ENCODE measurements at places on chromosomes 12 and 14.

DNA sequence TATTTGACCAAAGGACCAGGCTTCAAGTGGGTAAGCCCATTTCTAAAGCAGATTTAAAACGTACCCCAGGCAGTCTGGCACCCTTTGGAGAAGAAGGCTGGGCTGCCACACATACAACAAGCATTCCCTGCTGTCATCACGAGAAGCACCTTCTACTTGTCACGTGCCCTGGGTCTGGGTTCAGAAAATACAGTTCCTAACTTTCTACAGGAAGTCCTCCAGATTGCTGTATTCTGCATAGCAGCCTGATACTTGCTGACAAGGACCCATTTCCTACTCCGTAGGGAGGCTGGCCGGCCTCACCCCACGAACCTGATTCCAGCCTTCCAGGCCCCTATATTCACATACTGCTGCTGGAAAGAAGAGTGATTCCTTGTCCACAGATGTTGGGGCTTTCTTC, 7.4 kb downstream of the CLMN start:
- no peak for DNase-seq

DNA sequence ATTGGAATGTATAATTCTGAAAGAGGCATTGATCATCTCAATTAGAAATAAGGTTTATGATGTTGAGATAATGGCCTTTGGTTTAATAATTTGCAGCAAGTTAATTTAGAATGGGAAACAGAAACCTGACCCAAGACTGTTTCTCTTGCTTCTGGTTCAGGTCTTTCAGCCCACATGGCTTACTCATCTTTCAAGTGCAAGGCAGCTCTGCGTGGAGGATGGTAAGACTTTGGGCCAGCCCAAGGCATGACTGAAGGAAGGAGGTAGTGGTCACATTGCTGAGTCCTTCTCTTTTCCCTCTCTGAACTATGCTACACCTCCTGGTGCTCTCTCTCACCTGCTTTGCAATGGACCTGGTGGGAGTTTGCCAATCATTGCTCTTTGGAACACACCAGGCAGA, 98.7 kb downstream of the CAND1 start:
- DNase-seq, result no peak

DNA sequence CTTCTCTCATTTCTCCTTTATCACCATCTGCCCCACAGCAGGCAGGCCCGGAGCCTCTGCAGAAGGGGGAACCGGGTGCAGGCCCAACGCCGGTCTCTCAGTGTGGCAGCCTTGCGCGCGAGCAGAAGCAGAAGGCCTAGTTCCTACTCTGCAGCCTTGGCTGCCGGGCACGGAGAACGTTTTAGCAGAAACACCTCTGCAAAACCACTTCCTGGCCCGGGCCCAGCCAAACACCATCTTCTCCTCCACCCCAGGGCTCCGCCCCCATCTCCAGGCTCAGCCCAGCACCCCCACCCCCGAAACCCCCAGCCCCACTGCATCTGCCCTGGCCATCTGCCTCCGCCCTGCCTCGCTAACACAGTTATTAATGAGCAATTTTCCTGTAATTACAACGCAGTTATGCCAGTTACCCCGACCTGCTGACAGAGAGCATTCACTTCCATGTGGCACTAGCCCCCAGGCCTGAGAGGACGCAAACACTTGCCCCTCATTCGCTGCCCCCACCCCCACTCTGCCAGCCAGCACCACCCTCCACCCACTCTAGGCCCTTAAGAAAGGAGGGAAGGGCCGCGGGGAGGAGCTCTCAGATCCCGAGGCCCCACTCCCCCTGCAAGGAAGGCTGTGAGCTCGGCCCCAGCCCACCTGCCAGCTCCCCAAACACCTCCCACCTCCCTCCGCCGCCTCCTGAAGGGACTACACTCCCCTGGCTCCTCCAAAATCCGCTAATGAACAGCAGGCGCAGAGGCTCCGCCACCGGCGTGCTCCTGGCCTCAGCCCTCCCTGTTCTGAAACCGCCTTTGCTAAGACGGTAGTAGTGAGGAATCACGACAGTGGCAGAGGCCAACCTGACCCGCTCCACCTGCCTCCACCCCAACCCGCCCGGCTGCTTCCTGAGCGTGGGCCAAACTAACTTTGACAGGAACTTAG, 44.7 kb upstream of the FBRSL1 start:
- DNase-seq, result no peak

DNA sequence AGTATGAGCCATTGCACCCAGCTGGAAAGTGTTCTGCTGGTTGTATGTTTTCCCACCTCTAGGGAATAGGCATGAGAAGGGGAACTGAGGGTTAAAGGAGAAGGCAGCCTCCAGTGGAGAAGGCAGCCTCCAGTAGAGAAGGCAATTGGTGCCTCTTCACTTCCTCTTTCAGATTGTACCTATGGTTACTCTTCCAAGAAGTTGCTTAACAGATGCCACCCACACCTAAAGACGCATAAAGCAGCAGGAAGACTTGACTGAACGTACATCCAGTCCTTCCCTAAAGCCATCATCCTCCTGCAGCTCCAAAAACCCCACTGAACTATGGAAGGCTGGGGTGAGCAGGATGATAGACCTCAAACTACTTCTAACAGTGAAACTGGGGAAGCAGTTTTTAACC, 13.1 kb downstream of the DPF3 start:
- DNase-seq, result no peak

DNA sequence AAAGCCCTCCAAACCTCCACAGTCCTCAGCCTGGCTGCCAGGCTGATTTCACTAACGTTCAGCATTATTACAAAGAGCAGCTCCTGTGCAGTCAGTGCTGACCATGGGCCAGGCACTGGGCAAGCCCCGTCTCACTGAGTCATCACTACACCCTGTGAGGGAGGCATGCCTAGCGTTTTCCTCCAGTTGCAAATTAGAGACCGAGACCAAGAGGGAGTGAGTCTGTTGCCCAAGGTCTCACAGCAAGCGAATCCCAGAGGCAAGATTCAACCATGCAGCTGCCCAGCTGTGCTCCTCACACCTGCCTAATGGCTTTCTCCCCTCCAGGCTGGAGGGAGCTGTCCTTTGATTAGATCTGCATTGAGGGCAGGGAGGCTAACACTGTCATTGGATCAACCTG, 229.3 kb upstream of the LHX5 start:
- peak; percentile 14 for DNase-seq

Measured in SW480 (cell line).